ENCODE measurements at places on chromosomes 5 and 9.

DNA sequence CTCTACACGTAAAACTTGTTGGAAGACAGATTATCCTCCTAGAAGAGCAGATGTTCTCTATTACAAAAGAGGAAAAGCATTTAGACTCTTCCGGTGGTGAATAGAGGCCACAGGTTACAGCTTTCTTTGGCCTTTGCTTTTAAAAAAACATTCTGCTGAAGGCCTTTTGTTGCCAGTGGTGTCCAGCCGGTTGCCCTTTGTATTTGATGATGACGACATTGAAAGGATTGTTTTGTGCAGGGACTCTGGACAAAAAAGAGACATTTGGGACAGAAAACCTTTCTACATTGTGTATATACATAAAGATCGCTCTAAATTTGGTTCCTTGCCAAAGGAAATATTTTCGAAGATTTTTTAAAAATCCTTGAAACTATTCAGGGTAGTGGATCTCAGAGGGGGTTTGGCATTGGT is 180.3 kb downstream of the C9orf152 start:
- DNase-seq, result peak; percentile 66

- DNase-seq, result no peak
Observed at GRCh38 chr5:123865641-123866040, 353.7 kb downstream of the CSNK1G3 start.

DNA sequence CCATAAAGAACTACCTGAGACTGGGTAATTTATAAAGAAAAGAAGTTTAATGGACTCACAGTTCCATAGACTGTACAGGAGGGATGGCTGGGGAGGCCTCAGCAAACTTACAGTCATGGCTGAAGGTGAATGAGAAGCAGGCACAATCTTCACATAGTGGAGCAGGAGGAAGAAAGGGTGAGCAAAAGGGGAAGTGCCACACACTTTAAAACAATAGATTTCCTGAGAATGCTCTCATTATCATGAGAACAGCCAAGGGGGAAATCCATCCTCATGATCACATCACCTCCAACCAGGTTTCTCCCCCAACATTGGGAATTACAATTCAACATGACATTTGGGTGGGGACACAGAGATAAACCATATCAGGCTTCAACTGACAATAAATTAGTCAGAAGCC is 664.9 kb downstream of the TAF11L14 start:
- DNase-seq, result no peak

DNA sequence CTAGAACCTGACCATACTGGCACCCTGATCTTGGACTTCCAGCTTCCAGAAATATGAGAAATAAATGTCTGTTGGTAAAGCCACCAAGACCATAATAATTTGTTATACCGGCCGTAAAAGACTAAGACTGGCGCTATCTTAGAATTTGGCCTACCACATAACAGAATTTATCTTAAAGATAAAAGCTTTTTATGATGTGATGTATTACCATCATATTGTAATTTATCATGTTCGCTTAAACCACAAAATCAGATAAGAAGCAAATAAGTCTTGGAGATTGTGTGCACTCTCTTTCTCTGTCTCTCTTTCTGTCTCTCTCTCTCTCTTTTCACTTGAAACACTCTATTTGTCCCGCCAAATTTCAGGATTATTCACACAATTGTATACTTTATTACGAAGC is 35.6 kb downstream of the FST start:
- DNase-seq, result no peak

GRCh38 chr5:16732356-16732755 is 115.6 kb upstream of the RETREG1 start:
- DNase-seq, result no peak

GRCh38 chr5:131068893-131069643 is 96.0 kb downstream of the HINT1 start:
- peak; percentile 1 for DNase-seq

- DNase-seq, result no peak
Observed at GRCh38 chr9:113964495-113965170, 88.5 kb downstream of the ZNF618 start.

- no peak for DNase-seq
Observed at GRCh38 chr5:179870952-179871351, 12.3 kb upstream of the MRNIP start.

DNA sequence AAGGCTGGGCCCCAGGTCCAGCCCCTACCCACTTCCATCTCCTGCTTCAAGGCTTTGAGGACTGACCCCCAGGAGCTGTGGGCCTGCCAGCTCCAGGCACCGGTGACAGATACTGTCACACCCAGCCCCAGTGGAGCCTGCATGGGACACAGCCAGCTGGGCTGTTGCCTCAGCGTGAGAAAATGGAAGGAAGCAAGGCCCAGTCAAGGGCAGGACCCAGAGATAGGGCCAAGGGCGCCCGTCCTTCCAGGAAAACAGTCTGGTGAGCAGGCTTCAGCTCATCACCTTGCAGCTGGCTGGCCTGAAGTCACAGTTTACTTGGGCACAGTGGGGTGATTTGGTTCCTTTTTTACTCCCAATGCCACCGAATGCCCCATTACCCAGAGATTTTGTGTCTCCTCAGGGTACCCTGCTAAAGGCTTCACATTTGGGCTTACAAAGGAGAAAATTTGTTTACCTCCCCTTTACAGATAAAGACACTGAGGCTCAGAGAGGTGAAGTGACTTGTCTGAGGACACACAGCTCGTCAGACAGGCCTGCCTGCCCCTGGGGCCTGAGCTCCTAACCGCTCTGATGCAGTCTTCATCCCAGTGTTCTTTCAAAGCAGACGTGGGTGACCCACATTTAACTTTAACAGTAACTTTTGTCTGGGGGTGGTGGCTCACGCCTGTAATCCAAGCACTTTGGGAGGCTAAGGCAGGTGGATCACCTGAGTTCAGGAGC is 21.5 kb upstream of the WDR38 start:
- no peak for DNase-seq
